ENCODE measurements at places on chromosomes 1 and 21.

DNA sequence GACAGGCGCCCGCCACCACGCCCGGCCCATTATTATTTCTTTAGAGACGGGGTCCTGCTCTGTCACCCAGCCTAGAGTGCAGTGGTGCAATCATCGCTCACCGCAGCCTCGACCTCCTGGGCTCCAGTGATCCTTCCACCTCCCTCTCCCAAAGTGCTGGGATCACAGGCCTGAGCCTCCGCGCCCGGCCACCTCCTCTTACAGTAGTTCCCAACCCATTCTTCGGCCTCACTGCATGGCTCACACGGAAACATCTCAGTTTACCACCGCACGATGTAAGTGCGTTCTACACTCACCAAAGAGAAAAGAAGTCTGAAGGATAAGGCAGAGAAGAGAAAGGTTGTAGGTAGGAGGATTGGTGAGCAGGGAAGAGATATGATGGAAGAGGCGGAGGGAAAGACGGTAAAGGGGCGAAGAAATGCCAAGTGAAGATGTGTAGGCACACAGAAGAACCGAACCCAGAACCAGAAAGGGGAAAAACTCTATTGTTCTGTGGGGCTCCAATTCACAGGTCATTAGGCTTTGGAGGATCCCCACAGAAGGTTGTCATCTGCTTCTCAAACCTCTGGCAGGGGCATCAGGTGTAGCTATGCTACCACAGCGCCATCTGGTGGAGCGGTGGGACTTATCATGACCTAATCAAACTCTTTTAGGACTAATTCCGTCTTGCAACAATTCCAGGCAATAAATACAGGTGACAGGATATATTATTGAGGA is 504.2 kb downstream of the SMYD3 start:
- peak; percentile 50 for DNase-seq

DNA sequence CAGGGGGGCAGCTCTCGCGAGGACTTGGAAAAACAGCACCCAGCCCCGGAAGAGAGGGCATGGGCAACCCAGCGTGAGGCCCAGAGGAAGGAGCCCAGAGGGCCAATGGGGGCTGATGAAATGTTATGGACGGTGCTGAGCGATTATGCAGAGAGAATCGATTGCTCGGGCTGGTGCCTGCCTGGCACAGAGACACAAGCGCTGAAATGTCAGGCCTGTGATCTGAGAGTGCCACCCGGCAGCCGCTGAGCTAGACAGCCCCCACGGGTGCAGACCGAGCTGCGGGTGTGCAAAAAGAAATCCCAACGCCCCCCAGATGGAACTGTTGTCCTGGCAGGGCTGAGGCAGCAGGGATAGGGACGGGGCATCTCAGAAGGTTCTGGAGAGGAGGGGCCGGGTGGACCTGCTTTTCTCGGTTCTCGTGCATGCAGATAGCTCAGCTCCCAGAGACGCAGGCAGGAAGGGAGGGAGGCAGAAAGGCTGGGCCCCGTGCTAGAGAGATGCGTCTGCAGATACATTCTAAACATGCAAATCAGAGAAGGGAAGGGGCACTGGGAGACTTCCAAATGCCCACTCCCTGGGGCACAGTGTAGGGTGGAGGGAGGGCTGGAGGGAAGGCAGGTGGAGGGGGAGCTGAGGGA is 41.5 kb downstream of the TAS1R2 start:
- no peak for DNase-seq

- DNase-seq = no peak
Observed at GRCh38 chr1:232876506-232877364, 71.5 kb downstream of the MAP10 start.

- no peak for DNase-seq
Observed at GRCh38 chr1:64659478-64660138, 85.3 kb upstream of the RAVER2 start.

GRCh38 chr21:37449302-37449937 is 82.8 kb downstream of the DYRK1A start:
- DNase-seq = no peak

- no peak for DNase-seq
Observed at GRCh38 chr1:47709872-47710231, 272.0 kb downstream of the FOXD2 start.

DNA sequence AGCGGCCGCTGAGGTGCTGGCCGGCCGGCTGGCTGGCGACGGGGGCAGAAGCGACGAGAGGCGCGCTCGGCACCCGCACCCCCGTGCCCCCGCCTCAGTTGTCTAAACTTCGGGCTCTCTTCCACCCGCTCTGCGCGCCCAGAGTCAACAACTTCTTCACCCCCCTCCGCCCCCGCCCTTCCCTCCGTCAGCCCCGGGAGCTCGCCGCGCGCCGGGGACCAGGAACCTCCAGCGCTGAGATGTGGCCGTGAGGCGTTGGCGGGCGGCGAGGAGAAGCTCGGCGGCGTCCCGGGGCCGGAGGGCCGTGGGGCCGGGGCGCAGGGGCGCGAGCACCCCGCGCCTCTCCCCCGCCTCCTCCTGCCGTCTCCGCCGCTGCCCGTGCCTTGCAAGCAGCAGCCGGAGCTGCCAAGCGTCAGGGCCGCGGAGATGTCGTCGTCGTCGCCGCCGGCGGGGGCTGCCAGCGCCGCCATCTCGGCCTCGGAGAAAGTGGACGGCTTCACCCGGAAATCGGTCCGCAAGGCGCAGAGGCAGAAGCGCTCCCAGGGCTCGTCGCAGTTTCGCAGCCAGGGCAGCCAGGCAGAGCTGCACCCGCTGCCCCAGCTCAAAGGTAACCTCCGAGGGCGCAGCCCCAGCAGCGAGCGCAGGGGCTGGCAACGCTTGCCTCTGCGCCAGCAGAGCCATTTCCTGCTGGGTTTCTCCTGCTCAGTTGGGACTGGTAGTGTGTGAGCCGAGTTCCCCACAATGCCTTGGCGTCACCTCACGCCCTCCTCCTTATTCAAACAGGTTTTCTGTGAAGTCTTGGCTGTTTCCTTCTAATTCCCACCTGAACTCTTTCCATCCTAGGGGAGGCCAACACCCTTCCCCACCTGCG is 710 bp downstream of the PPP2R5A start:
- no peak for DNase-seq

DNA sequence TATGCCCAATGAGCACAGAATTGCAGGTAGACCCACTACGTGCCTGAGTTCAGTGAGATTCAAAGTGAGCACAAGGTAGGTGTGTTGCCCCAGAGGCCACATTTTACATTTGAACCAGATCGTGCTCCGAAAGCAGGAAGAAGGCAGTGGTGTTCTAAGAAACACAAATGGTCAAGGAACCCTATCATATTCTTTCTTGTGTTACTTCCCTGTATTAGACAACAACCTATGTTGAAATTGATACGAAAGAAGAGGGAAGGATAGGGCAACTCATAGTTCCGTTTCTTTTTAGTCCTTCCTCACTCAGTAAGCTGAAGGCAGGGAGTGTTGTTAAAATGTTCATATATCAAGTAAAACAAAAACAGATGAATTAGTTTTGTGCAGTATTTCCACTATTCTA is 33.9 kb downstream of the OLFML2B start:
- DNase-seq = no peak

- DNase-seq = no peak
Observed at GRCh38 chr1:38246955-38247952, 200.7 kb upstream of the POU3F1 start.

DNA sequence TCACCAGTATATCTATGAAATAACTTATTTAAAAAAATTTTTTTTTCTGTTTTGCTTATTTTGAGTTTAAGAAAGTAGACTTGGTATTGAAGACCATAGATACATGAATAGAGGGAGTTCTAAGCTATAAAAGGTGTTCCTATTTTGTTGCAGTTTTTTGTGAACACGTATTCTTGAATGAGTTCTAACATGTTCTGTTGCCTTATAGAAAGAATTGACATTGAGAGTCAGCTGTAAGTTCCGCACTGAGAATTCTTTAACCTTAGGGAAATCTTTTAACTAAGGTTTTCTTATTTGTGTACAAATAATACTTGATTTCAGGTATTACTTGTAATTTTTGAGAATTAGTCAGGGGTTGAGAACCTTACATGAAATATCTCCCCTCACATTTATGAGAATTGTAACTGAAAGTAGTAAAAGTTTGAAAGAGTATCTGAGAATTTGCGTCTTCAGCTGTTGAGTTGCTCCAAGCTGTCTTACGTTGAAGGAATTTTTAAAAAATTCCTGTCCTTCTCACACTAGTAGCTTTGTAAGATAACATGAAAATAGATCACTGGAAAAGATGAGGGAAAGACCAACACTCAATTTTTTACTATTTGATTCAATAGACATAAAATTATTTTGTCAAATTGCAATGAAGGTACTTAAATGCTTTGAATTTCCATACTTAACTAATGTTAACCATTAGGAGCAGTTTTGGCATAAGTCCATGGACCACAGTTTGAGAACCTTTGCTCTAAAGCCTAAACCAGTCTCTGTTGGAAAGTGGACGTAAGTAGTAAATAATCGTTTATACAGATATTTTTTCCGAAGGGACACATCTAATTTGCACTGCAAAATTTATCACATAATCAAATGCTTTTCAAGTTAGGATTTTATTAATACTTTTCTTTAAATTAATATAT is 3.8 kb downstream of the DR1 start:
- no peak for DNase-seq

- DNase-seq = no peak
Observed at GRCh38 chr1:205570796-205571537, 60.8 kb downstream of the ELK4 start.

DNA sequence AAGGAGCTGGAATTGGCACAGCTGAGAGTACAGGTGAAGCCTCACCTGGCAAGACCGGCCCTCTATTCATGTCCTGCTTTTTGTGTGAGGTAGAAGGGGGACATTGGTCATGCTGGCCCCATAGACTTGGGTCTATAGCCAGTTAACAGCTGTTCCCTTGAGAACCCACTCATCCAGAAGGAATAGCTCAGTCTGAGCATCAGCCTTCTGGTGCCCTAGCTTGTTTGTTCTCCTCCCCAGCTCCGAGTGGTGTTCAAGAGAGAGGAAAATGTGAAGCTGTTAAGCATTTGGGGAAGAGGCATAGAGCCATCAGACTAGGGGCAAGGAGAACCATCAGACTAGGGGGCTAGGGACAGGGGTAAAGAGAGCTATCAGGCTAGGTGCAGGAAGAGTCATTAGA is 290.9 kb downstream of the SIPA1L2 start:
- DNase-seq = no peak

GRCh38 chr21:35540950-35541638 is 492.0 kb upstream of the RUNX1 start:
- no peak for DNase-seq

DNA sequence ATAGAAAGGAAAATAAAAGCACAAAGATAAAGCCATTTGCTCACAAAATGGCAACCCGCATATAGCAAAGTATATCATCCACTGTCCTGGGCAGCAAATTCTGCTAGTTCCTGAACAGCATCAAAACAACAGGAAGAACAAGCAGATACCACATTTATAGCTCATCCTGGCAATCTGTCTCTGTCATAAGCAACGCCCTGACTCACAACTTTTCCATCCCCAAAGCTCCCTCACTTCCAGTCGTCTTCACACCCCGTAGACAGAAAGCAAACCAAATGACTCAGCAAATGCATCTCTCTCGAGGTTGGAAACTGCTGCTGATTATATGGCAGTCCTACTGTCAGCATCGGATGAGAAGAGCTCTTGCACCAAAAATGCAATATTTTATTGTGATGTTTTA is 65.8 kb downstream of the AK5 start:
- no peak for DNase-seq

DNA sequence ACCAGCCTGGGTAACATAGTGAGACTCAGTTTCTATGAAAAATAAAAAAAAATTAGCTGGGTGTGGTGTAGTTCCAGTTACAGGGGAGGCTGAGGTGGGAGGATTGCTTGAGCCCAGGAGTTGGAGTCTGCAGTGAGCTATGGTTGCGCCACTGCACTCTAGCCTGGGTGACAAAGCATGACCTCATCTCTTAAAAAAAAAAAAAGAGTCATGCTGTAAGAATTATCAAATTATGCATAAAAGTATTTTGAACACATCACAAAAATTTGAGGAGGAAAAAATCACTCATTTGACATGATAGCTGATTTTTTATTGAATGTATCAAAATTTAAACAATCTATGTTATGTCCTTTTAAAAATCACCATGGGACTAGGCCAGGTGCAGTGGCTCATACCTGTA is 17.8 kb downstream of the CCDC30 start:
- DNase-seq = no peak

DNA sequence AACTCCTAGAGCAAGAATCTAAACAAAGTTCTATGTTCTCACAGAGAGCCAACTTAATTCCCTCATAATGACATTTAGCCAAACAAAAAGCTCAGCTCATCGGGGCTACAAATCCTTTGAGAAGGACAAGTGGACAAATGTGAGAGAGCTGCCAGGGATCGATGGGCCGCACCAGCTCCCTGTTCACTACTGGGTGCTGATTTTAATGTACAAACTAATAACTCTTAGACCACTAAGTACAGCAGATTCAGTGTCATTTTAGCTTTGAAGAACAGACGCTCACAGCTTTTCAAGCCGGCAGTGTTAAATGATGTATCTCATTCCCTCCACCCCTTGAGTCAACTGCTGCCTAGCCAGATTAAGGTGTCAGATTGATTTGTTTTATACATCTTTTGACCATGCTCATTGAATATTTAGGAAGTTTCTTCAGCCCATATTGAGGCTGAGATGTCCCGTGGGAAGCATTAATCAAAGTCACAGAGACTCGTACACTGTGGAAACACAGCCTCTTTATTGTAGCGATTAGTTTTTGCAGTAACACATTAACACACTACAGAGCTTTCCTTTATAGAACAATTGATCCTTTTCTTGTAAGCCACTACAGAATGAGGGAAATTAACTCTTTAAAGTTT is 21.1 kb downstream of the PROX1 start:
- no peak for DNase-seq

DNA sequence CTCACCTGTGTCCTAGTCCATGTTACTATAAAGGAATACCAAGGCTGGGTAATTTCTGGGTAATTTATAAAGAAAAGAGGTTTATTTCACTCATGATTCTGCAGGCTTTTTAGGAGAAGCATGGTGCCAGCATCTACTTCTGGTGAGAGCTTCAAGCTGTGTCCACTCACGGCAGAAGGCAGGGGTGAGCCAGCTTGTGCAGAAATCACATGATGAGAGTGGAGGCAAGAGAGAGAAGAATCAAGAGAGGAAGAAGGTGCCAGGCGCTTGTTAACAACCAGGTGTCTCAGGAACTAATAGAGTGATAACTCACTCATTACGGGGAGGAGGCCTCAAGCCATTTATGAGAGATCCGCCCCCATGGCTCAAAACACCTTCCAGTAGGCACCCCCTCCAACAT is 67.5 kb upstream of the CD34 start:
- no peak for DNase-seq

DNA sequence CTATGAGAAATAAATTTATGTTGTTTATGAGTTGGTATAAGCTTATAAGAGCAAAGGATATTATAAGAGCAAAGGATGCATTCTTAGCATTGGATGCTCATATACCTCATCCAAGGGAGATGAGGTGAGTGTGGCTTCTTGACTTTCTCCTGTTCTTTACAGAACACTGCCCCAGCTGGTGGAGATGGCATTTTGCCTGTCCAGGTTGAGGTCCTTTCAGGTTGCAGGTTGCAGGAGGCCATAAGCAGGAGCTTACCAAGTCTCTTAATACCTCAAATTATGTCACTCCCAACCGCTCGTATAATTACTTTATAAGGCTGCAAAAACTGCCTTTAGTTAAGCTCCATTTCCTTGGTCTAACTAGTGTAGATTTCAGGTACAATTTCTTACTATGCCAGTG is 66.7 kb downstream of the RPE65 start:
- DNase-seq = no peak

GRCh38 chr1:111880881-111881837 is 108.3 kb downstream of the KCND3 start:
- DNase-seq = no peak

- DNase-seq = no peak
Observed at GRCh38 chr1:92795166-92795565, 10.3 kb upstream of the EVI5 start.

GRCh38 chr1:235566084-235566483 is 61.8 kb upstream of the B3GALNT2 start:
- DNase-seq = no peak

- no peak for DNase-seq
Observed at GRCh38 chr1:216014086-216014485, 409.2 kb downstream of the USH2A start.
